ENCODE measurements at places on chromosomes 6 and 20.
A peak's percentile ranks its signal among the peaks of the same experiment; 100 is the strongest.

- no peak for DNase-seq
Observed at GRCh38 chr6:168232528-168232927, 87.0 kb downstream of the DACT2 start.

GRCh38 chr6:150324044-150324443 lies 44.8 kb upstream of the IYD start:
- no peak for DNase-seq

DNA sequence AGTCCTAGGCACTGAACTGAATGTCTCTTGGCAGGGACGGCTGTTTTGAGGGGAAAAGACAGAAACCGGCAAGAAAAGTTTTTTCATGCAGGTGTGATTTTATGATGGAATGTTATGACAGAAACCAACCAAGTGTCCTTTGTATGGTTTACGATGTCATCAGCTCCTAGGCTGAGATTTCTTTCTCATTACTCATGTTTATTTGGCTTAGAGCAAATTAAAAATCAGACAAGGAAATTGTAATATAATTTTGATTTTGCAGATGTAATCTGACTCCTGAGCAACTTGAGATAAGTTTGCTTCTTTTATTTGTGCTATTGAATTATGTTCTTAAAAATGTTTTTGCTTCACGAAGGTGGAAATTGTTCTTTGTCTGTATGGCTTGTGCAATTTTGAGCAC lies 58.8 kb upstream of the MAP3K7 start:
- no peak for DNase-seq

DNA sequence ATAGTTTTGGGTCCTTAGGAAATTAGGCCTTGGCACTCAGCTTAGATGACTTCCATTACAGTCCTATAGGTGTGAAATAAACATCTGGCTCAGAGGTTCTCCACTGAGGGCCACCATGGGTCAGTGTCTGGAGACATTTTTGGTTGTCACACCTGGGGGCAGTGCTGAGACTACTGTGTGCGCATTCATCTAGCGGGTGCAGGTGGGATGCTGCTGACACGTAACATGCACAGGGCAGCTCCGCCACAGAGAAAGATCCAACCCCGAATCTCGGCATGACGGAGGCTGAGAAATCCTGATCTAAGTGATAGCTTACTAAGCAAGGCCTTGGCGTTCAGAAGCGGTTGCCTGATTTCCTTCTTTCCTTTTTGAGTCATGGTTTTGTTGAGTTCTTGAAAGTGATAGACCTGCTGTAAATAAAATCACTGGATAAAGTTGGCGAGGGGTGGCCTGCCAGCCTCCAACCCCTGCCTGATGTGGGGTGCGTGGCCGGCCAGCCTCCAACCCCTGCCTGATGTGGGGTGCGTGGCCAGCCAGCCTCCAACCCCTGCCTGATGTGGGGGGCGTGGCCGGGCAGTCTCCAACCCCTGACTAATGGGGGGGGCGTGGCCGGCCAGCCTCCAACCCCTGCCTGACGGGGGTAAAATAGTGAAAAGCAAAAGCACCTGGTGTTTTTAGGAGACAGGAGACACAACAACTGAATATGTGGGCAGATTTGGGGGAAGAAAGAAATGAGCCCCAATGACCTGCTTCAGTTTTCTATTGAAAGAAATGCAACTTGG lies 158.1 kb downstream of the CDH26 start:
- DNase-seq: no peak

- DNase-seq: no peak
Observed at GRCh38 chr6:6434723-6435122, 114.3 kb upstream of the F13A1 start.

DNA sequence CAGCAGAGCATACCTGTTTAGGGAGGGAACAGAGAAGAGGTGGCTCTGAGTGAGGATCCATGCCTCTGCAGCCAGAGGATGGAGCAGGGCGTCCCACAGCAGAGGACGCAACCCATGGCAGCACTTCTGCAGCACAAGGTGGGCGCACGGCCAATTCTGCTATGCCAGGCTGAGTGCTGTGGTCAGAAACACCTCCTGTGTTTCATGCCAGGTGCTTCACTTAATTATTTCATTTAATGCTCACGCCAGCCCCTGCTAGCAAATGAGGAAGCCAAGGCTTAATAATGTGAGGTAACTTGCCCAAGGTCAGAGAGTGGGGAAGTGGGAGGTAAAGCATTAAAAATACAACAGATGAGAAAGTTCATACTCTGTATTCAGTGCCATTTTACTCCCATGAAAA lies 68.5 kb upstream of the PTGIS start:
- DNase-seq: no peak

GRCh38 chr20:1874450-1875182 lies 20.6 kb upstream of the SIRPA start:
- no peak for DNase-seq

DNA sequence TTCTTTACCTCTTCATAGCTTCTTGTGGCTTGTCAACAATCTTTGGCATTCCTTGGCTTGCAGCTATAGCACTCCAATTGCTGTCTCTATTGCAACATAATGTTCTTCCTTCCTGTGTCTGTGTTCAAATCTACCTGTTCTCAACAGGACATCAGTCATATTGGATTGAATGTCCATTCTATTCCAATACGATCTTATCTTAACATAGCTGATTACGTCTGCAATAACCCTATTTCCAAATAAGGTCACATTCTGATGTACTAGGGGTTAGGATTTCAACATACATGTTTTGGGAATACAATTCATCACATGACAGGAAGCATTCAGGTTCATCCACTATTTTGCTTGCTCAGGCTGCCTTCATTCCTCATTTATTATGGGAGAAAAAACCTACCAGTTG lies 684.4 kb upstream of the CITED2 start:
- no peak for DNase-seq

GRCh38 chr20:49803418-49803817 lies 9.2 kb upstream of the SLC9A8 start:
- no peak for DNase-seq

DNA sequence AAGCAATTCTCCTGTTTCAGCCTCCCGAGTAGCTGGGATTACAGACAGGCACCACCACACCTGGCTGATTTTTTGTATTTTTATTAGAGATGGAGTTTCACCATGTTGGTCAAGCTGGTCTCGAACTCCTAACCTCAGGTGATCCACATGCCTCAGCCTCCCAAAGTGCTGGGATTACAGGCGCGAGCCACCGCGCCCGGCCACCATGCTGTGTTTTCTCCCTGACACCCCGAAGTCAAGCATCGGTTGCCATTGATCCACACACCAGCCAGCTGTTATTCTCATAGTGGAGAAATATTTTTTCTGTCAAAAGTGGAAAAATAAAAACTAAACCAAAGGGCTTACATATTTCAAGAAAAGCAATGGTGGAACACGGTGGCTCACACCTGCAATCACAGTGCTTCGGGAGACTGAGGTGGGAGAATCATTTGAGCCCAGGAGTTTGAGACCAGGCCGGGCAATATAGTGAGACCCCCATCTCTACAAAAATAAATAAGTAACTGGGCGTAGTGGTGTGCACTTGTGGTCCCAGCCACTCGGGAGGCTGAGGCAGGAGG lies 157.4 kb downstream of the ZMYND8 start:
- DNase-seq: no peak

- peak; percentile 34 for DNase-seq
Observed at GRCh38 chr20:58102744-58103516, 125.5 kb downstream of the ANKRD60 start.

GRCh38 chr6:157323255-157323965 lies at the start of gene TMEM242:
Gene TMEM242, minus strand, starts transcription at chr6:157323519. Its CDS starts 20 bp downstream, at chr6:157323499.
- DNase-seq: peak; percentile 97

GRCh38 chr6:17965397-17965796 lies 22.0 kb downstream of the KIF13A start:
- no peak for DNase-seq

DNA sequence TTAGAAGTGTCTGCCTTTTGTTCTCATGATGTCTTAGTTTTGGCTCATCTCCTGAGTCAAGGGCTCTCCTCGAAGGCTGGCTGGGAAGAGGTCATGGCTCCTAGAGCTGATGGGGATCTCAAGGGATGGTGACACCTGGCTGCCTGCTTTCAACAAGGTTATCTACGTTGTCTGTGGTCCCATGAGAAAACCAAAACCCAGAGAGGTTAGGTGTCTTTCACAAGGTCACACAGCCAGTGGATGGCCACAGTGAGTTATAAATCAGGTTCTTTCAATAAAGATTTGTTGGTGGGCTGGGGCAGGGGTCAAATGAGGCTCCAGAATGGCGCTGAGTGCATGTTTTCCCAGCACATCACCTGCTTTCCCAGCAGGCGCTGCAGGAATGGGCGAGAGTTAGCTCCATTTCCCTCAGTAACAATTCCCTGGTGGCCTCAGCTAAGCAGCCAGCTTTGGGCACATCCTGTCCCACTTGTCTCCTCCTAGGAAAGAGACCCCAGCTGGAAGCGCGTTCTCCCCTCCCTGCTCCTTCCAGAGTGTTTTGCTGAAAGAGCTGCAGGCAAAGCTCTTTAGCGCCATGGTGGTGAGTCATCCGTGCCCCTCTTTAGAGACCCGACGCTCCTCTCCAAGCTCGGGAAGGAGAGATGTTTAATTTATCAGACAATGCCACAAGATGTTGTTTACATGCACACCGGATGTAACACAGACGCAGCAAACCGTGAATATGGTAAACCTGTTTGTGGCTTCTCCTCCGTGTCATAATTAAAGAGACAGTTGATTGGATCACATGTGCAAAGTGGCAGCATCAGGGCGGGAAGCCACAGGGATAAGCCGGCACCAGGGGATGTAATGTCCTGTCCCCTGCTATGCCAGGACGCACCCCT lies 109.7 kb downstream of the LRFN2 start:
- DNase-seq: no peak

DNA sequence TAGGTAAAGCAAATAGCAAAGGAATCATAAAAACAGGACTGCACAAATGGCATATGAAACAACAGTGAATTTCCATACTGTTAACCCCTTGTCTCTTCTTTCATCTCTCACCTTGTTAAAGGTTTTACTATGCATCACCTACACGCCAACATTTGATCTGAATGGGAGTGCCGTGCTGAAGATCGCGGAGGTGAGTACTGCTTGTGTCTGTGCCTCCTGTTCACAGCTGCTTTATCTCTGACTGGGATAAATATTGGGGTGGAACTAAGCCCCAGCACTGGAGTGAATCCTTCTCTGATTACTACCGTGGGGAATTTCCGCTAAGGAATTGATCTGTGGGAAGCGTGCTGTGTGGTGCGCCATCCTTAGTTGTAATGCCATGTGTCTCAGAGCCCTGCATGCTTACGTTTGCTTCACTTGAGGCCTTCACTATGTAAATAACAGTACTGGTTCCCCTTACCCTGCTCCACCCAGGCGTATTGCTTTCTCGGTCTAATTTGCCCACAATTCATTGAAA lies 11.4 kb upstream of the PBOV1 start:
- DNase-seq: no peak

GRCh38 chr20:62838128-62838891 lies 21.5 kb downstream of the COL9A3 start:
- DNase-seq: no peak

GRCh38 chr20:2301164-2301622 lies 5.4 kb downstream of the TGM3 start:
- no peak for DNase-seq

DNA sequence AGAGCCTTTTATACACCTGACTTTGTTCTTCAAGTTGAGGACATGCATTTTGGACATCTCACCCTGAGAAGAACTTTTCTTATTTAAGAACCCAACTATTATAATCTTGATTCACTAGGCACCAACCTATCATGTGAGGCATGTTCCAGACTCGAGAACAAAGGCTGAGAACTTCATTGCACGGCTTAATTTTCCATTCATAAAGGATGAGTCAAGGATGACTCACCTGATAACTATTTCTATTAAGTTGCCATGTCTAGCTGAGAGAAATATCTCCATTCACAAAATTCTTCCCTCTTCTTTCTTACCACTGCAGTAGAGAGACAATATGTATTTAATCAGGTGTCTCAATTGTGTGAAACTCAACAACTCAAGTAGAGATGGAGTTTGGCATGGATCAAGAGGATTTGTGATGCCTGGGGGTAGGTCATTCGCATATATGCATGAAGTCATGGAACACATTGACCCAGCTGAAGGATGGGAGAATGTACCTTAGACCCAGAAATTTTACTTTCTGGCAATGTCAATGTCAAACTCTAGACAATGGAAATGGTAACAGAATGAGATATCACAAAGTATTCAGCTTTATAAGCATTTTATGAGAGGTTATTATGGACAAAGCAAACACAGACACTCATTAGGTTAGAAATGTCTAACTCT lies 208.7 kb upstream of the PRND start:
- DNase-seq: no peak

DNA sequence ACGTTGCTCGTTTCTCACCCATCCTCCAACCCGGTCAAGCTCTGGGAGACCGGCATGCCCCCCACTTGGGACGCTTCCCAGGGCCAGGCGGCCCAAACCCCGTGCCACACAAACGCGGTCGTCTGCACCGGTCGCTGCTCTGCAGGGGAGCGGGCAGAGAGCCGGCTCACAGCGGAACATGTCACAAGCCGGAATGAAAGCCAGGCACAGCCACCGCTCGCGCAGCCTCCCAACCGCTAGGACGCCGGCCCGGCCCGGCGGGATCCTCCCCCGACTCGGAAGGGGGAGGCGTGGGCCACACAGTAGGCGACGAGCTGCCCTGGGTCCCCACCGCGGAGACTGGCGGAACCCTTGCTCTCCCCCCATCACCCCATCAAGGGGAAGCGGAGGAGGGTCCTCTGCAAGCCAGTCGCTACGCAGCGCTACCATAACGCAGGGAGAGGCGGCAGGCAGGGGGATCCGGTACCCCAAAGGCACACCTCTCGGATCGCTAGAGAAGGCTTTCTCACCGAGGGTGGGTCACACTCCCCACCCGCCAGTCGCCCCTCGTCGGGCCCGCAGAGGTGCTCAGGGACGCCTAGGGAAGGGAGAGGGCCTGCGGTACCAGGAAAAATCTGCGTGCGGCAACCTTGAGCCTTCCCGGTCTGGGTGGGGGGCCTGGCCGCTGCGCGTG lies 768.4 kb upstream of the DEFB115 start:
- no peak for DNase-seq

DNA sequence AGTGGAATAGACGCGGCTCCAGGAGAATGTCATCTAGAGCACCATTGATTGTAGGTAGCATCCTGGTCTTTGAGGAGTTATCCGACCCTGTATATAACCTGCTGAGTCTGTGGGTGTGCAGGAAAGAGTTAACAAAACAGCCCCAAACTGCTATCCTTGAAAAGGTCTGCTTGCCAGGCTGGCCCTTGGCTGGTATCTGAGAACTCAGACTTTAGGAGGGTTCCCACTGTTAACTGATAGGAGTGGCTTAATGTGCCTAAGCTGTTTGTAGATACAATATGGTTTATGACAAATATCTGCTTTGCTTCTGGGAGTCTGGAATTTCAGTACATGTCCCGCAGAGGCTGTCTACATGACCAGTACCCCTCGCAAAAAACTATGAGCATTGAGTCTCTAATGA lies 27.6 kb upstream of the MCUR1 start:
- no peak for DNase-seq

All from osteocyte (in vitro differentiated cells).